ENCODE measurements at places on chromosomes 11 and 22.

DNA sequence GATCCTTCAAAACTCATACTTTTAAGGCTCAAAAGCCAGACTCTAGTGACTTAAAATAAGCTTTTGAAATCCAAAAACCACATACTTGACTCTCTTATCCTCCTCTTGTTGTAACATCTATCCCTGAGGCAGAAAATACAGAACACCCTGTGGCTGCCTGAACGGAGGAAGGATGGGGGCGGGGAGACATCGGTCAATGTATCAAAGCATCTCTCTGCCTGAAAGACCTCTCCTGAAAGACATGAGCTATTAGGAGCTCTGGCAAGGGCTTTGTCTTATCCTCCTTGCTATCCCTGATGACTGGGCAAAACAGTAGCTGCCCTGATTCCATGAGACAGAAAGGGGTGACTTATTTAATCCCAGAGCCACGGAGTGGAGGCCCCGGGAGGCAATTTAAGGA lies 122.4 kb downstream of the MN1 start:
- DNase-seq: no peak

DNA sequence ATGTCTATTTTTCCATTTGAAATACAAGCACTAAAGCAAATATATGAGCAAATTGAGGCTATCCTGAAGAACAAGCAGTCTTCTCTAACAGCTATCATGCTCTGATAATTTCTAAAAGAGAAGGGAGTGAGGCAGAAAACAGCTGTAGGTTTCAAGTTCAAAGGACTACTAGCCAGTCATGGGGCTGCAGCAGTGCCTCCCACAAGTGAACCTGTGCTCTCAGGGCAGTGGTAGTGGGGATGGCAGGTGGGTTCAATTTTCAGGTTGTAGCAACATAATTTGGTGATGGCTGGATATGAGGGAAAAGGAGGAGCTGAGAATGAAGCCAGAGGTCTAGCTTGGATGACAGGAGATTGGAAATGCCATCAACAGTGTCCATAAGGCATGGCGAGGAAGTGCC lies 93.5 kb upstream of the ARHGAP20 start:
- no peak for DNase-seq

GRCh38 chr22:30033901-30034300 lies 46.4 kb upstream of the HORMAD2 start:
- no peak for DNase-seq

GRCh38 chr22:30405731-30406130 lies 8.9 kb downstream of the SEC14L2 start:
- no peak for DNase-seq

GRCh38 chr11:78990261-78990660 lies 415.6 kb upstream of the NARS2 start:
- DNase-seq: no peak

GRCh38 chr11:43359422-43359818 lies 700 bp downstream of the TTC17 start:
- DNase-seq: peak; percentile 62

DNA sequence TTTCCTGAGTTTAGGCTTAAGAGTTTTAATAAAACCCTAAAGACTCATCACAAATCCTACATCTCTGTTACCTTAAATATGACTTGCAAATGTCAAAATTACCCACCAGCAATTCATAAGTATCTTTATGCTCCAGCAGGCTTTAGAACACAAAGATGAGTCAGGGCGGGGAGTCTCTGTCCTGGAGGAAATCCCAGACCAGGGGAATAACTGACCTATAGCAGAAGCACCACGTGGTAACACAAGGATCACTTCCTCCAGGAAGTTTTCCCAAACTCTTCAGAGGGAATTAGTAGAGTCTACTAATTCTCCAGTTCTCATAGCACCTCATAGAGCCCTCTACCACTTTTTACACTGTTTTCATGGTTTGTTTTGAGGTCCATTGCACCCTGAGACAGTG lies 217.0 kb downstream of the NAV2 start:
- DNase-seq: no peak

GRCh38 chr11:108754901-108755625 lies 90.2 kb downstream of the DDX10 start:
- DNase-seq: peak; percentile 25

GRCh38 chr11:19632499-19632834 lies 80.2 kb upstream of the NAV2 start:
- peak; percentile 31 for DNase-seq

DNA sequence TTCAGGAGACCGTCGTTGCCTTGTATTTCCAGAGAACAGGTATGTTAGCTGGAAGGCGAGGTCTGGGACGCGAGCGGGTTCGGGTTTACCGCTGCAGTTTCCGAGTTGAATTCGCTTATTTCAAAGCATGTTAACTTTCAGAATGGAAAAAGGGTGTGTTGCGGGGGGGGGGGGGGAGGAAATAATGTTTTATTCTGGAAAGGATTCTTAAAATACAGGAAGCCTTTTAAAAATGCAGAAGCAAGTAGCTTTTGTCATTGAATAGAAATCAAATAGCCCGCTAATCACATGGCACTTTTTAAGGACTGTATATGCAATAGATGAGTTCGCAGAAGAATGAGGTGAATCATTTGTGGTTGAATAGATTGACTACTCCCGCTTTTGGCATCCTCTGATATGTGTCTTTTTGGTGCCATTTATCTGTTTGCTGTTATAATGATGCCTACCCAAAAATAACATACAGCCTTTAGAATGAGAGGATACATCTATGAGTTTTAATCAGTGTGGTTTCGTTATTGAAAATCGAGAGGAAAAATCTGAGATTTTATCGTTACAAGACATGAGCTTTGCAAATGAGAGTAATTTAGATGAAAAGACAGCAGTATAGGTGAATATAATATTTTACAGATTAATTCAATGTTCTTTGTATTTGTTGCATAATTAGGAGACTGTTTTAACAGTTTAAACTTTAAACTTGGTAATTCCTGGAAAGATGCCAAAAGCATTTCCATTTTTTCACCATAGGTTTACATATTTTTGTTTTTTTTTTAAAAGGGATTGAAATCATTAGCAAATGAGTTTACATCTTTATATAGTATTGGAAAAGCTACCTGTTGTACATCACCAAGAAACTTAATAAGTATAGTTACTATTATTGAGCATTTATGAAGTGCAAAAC lies 1.7 kb downstream of the PDE3B start:
- DNase-seq: peak; percentile 35

All from adipocyte (in vitro differentiated cells).